ENCODE measurements at places on chromosomes 13 and 19. TPM values are rescaled to one million over a fixed set of nuclear protein-coding genes. Genes with fewer than 3 reads are reported as not detected.

DNA sequence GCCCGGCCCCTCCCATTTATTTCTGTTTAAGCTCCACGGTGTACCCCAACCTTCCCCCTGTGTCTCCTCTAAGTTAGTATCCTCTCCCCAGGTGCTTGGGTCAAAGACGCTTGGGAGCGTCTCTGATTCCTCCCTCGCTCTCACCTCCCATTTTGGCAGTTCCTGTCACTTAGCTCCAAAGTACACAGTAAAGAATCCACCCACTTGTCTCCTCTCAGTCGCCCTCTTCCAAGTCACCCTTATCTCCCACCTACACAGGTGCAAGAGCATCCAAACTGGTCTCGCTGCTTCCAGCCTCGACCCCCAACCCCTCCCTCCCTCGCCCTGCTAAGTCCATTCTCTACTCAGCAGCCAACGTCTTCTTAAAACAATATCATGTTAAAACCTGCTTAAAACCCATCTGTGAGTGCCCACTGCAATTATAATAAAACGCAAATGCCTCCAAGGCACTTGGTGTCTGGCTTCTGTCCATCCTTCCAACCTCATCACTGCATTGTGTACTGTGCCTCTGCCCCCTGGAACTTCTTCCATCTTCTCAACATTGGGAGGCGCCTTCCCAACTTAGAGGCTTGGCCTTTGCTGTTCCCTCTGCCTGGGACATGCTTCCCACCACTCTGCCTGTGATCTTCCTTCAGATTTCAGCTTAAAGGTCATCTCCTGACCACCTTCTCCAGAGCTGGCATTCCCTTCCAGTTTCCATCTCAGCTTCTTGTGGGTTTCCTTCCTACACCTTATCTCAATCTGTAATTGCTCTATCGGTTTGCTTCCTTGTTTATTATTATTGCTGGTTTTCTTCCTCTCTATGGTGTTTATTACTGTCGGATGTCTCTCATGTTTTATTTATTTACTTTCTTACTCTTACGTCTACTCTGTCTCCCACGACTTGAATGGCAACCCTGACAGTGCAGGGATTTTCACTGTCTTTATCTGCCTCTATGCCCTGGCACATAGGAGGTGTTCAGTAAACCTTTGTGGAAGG lies 9.5 kb upstream of the KLK14 start:
- DNase-seq, result no peak

DNA sequence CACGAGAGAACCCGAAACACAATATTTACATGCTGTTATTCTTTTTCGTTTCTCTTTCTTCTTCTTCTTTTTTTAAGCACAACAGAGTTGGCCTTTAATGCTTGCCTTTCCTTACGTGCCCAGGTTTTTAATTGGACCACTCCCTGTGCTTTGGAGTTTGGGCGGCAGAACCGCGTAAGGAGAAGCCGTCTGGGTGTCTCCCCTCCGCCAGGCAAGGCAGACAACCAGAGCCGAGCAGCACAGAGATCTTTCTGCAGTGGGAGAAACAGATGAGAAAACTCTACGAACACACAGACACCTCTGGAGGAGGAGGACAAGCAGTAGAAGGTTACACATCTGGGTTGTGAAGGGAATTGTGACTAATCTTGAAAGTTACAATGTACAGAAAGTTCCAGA lies 150.0 kb upstream of the UBL3 start:
- DNase-seq, result no peak

GRCh38 chr13:30809787-30810186 lies 74.4 kb downstream of the ALOX5AP start:
- no peak for DNase-seq

DNA sequence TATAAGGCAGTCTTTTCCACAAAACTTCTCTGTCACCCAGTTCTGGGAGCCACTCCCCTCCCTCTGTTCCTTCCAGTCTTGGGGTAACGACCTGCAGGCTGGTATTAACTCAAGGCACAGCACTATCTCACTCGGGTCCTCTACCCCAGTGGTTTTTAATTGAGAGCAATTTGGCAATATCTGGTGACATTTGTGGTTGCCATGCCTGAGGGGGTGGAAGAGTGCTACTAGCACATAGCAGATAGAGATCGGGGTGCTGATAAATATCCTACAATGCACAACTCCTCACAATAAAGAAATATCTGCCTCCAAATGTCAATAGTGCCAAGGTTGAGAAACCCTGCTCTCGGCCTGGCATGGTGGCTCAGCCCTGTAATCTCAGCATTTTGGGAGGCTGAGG lies 117.7 kb upstream of the ABCC4 start:
- DNase-seq, result no peak

DNA sequence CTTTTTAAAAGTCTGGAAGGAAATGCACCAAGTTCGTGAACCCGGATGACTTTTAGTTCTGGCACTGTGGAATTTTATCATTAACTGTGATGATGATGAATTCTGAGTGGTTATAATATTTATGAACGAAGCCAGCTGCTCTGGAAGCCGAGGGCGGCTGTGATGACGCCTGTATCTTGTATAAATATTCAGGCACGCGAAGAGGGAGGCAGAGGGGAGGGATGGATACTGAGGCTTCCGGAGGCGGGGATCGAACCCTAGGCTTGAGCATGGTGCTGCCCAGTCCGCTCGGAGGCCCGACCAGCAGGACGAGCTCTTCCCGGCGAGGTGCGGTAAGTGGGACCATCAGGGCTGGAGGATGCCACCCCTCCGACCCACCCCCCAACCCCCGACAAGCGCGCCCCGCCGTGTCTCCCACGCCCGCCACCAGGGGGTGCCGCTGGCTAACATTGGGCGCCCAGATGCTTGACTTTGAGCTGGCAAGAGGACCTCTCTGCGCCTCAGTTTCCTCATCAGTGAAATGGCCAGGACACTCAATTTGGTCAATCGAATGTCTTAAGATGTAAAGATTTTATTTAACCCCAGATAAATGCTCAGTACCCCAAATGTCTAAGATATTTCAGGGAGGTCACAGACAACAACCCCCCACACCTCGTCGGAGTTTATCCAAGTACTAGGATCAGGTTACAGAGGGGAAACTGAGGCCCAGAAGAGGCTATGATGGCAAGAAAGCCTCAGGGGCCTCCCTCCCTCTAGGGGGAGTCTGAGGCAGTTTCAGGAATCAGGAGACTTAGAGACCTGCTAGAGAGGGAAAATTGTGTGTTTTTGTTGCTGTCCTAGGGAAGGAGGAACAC lies 4.5 kb upstream of the RAB3A start:
- peak; percentile 58 for DNase-seq

DNA sequence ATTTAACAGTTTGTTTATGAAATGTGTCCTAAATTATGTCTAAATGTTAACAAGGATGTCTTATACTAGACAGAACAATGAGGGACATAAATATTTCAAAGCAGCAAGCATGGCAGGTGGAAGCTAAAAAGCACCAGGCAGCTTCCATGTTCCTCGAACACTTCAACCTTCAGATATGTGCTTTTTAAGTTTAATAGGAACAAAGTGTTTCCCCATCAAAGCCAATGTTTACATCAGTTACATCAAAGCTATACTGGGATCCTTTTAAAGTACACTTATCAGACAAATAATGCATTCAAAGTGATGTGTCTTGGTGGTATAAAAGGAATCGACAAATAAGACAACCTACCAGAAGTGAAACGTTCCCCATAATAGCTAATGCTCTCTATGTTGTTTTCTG lies 2841.1 kb upstream of the PCDH20 start:
- DNase-seq, result no peak

DNA sequence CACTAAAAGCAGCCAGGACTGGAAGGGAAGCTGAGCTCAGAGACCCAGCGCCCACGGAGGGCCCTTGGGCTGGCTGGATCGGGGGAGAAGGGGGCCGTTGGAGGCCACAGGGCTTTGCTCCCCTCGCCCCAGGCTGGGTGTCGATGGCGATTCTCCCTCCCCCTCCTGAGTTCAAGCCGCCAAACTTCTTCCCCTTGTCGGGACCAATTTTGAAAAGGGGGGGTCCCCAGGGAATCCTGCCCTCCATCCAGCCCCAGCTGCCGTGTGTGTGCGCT lies 61.2 kb downstream of the COLGALT1 start:
- no peak for DNase-seq

- no peak for DNase-seq
Observed at GRCh38 chr19:33810821-33811220, 14.2 kb downstream of the KCTD15 start.

DNA sequence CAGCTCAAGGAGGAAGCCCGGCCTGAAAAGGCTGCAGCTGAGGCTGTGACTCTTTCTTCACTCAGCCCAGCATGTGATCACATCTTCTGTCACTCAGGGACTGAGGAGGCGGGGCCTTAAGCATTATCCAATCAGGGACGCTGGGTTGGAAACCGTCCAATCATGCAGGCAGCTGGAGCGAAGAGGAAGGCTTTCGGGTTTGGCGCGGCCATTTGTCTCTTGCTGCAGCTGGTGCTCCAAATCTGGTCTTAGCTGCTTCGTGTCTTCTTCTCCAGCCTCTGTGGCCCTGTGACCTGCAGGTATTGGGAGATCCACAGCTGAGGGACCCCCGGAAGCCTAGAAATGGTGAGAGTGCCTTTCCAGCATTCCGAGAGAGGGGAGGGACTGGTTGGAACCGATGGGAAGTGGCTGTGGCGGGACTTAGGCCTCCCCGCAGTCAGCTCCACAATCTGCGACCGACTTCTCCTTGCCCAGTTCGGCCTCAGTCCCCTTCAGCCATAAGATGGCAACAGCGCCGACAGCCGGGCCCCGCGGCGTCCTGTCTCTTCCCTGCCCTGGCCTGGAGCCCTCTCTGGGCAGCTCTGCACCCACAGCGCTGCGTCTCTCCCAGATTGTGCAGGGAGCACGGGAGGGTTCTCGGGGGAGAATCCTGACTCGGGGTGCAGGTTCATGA lies at the start of gene ZNF90:
ZNF90 (plus strand) TSS at position 210 of the 673 bp plus-strand sequence; CDS start at position 343, 133 bp downstream.
- DNase-seq, result peak; percentile 87

DNA sequence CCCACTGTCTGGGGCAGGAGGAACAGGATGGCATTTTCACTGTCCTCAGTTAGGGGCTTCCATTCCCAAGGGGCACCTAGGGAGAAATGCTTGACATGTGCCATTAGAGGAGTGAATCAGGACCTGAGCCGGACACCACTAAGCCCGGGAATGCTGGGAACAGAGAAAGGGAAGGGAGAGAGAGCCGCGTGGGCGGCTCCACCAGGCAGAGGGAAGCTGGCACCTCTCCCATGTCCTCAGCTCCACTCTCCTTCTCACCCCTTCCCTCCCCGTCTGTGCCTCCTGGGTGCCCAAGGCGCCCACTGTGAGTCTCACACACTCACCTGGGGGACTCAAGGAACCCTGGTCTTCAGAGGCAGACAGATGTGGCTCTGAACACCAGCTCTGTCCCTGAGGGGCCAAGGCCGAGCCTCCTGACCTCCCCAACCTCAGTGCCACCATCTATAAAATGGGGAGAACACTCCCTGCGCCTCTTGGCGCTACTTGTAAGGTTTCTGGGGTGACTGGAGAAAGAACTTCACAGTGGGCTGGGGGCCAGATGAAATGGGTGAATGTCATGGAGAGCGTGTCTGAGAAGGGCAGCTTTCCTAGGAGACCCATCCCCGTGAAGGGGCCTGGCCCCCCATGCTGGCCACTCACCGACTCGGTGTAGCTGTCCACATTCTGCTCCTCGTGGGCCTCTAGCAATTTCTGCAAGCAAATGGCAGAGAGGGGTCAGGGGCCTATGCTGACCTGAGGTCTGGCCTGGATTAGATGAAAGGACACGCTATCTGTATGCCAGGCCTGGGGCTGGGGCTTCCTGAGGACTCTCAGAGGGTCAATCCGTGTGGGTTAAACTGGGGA lies 5.3 kb upstream of the KPTN start:
- DNase-seq, result no peak

GRCh38 chr13:90287521-90287920 lies 1060.0 kb upstream of the MIR17HG start:
- DNase-seq, result no peak

DNA sequence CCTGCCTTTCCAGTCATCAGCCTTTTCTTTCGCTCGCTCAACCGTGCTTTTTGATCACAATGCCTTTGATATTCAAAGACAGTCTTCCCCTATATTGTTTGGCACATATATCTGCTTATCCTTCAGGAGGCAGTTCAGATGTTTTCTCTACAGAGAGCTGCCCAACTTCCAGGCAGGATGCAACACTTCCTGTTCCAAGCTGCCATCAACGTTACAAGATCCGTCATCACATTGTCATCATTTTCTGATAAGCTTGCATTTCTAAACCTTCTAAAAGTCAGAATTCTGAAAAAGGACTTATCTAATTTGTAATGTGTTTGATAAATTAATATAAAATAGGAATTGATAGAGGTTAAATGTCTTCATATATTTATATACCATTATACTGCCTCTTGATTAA lies 574.2 kb downstream of the TBC1D4 start:
- DNase-seq, result no peak

GRCh38 chr19:8390617-8390981 lies 439 bp downstream of the RAB11B start:
- peak; percentile 97 for DNase-seq

DNA sequence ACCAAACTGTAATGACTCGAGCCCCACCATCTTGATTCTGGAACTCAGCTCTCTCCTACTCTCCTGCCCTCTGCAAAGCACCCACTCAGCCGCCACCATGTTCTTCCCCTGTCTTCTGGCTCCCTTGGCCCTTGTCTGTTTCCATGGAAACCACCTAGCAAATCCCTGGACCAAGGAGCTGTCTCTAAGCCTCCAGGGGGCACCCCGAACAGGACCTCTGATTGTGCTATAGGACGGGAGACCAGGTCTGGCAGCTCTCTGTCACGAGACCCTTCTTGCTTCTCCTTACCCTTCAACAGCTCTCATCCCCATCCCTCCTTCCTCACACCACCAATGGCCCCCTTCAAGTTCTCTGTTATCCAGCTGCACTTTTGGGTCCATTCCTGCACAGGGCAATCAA lies 277.7 kb upstream of the ZNF507 start:
- DNase-seq, result no peak

DNA sequence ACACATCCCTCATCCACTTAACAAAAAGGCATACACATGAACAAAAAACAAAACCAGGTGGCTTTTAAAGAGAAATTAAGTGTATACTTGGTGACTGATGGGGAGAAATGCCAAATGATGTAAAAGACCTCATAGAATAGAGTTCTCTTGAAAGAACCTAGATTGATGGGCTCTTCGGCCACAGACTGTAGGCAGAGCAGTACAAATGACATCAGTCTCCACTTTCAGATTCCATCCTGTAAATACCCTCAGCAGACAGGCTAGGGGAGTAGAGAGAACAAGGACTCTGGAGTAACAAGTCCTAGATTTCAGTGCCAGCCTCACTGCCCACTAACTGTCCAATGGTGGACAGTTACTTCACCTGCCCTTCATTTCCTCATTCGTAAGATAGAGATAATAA lies 203.8 kb downstream of the MZT1 start:
- DNase-seq, result no peak

POLR1D gene
- 127 TPM for total RNA-seq

CLEC17A gene
- total RNA-seq, result not detected

AMH gene
- total RNA-seq, result 4.6 TPM

FAM124A gene
- total RNA-seq, result 0.10 TPM

NKG7 gene
- 417 TPM for total RNA-seq
